ENCODE measurements at places on chromosomes 5 and 9. TPM values are rescaled to one million over a fixed set of nuclear protein-coding genes. Genes with fewer than 3 reads are reported as not detected.

DNA sequence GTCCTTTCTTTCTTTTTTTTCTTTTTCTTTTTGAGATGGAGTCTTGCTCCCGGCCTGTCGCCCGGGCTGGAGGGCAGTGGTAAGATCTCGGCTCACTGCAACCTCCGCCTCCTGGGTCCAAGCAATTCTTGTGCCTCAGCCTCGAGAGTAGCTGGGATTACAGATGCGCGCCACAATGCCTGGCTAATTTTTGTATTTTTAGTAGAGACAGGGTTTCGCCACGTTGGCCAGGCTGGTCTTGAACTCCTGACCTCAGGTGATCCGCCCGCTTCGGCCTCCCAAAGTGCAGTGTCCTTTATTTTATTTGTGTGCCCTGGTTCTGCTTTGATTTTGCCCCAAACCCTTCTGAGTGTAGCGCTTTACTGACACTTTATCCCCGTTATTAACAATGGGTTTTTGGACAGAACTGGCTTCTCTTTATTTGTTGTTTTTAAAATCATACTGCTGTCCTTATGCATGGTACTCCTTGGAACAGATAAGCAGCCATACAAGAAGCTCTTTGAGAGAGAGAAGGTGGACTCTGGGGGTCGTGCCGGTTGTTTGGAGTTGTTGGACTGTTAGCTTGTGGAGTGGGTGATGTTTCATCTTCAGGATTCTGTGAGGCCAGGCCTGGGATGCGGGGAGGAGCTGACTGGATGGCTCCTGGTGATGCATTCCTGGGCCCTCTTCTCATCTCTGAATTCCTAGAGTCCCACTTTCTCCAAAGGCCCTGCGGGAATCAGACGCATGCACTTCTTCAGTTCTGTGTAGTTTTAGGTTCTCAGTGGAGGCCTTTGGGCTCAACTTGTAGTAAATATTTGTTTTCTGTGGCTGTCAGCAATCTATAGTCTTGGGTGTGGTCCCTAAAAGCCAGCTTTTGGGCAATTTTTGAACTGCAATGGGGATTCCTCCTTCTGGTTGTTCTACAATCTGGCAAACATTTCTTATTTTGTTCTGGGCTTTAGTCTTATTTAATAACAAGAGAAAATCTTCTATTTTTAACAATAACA, 47.8 kb downstream of the PTTG1 start:
- DNase-seq = no peak

DNA sequence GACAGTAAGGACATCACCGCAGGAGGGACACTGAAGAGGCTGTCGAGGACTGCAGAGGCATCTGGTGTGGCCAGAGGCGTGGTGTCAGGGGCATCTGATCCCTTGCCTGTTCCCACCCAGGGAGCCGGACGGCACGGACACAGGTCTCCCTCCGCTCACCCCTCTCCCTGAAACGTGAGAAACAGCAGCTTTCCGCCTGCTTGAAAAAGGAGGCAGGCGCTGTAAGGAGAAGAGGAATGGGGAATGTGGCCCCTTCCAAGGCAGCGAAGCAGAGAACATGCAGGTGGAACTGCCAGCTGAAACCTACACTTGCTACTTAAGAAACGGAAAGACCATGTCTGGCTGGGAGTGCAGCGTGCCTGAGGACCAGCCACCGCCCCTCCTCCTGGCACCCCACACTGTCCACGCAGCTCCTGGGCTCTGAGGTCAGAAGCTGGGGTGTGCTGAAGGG, 176.2 kb downstream of the GAPVD1 start:
- peak; percentile 33 for DNase-seq

DNA sequence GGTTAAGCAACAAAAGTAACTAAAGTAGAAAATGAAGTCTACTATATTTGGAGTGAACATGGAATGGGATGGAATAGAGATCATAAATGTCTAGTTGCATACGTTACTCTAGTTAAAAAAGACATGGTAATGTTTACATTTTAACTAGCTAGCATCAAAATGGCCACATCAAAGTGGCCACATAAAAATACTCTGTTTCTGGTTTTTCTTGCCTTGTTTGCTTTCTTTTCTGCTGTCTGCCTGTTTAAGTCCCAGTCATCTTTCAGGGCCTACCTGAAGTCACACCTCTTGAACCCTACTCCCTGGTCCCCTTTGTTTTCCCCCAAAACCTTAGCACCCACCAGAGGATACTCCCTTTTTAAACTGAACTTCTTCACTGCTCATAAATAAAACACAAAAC, 6.4 kb upstream of the KIF2A start:
- DNase-seq = no peak

DNA sequence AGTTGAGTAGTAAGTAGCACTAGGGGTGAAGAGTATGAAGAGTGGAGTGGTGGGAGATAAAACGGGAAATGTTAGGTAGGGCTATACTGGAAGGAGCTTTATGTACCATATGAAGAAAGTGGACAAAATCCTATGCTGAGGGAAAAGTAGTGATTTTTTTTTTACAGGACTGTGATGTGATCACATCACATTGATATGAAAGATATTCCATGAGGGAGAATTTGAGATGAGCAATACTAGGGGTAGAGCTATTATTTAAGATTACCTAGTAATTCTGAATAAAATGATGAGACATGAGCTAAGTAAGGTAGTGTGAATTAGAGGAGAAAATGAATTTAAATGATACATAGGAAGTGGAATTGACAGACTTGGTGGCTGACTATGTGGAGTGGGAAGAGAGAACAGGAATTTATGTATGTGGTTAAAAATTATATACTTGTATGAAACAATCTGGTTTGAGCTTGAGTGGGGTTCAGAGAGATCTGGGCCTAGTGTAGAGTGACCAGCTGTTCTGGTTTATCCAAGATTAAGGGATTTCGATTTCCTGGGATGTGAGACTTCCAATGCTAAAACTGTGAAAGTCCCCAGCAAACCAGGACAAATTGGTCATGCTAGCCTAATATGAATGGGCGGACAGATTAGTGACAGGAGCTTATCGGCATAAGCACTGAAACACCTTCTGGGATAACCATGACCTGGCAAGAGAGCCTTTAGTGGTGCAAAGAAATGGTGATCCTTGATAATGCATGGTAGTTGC, 29.3 kb upstream of the STOM start:
- no peak for DNase-seq

DNA sequence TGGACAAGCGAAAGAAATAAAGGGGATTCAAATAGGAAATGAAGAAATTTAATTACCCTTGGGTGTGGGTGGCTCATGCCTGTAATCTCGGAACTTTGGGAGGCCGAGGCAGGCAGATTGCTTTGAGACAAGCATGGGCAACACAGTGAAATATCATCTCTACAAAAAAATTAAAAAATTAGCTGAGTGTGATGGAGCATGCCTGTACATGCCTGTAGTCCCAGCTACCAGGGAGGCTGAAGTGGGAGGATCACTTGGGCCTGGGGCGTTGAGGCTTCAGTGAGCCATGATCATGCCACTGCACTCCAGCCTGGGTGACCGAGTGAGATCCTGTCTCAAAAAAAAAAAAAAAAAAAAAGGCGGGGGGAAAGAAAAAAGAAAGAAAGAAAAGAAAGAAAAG, 4.0 kb upstream of the RCL1 start:
- no peak for DNase-seq

DNA sequence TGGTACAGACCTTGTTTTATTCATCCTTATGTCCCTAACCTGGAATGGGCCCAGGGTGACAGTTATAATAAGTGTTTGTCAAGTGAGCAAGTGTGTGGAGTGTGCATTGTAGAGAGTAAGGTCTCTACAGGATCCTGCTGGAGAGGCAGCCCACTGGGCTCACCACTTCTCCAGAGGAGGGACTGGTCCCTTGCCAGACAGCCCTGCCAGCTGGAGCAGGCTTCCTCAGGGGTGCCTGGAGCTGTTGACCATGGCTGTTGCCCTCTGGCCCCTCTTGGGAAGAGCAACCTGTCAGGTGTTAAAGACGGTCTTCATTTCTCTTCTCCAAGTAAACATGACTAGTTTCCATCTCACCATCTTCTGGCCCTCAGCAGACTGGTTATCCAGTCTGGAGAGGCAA, 20.0 kb downstream of the IRF1 start:
- no peak for DNase-seq

DNA sequence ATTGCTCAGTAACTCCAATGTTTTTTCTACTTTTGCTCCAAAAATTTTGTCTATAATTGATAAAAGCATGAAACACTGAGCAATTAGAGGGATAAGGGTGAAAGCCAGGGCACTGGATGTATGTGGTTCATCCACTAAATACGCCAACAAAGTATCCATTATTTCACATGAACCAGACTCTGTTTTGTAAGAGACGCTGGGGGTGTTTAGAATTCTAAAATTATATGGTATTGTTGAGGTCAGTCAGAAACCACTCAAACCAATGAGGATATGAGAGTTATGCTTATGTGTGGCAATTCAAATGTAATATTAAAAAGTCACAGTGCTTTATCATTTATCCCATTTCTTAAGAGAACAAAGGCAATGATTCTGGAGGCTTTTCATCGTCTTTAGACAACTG, 220.2 kb downstream of the EFNA5 start:
- no peak for DNase-seq

DNA sequence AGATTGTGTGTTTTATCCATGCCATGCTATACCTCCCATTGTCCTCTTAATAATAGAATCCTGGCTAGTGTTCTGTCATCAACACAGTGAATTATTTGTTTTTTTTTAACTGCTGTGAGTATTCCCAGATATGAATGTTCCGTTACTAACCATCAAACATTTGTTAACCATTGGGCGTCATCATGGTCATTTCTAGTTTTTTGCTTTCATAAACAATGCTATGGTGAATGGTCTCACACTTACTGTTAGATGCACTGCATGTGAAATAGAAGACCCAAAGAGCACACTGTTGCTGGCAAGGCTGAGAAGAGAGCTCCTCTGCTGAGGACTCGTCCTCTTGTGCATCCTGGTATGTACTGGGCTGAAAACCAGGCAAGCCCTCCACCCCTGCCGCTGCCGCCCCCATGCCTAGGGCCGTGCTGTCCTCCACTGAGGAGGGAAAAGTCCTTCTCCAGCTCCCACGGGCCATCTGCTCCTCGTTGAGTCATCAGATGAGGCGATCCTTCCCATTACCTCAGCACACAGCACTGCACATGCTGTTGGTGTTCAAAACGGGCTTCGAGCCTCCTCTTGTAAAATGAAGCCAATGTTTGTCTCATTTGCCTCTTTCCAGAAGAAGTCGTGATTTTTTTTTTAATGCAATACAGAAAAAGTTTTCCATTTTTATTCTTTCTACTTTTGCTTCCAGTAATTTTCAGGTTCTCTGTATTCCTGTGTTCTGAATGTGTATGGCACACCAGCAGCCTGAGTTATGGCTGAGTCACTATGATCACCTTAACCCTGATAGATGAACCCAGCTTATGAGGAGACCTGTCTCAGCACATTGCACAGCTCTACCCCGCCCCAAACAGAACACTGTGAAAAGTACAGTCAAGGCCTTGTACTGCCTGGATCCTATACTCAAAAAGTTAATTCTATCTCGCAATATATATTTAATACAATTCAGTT, 219.0 kb downstream of the AOPEP start:
- no peak for DNase-seq

- DNase-seq = no peak
These were observed 481.8 kb upstream of the ARRDC3 start for GRCh38 chr5:91864962-91865361.

DNA sequence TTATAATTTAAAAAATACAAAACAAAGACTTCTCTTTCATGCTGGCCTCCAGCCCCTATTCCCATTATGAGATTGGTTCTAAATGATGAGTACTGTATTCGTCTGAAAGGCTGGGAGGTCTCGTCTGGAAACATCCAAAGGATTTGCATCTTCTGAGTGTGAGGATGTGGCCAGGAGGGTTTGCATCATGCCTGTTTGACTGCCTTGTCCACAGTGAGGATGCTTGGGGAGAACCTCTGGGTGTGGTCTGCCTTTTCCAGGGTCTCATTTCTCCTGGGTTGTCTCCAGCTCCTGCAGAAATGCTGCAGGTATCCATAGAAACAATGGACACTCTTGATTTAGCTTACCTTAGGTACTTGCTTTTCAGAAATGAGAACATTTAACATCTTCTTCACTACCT, 26.4 kb upstream of the CXCL14 start:
- DNase-seq = no peak

DNA sequence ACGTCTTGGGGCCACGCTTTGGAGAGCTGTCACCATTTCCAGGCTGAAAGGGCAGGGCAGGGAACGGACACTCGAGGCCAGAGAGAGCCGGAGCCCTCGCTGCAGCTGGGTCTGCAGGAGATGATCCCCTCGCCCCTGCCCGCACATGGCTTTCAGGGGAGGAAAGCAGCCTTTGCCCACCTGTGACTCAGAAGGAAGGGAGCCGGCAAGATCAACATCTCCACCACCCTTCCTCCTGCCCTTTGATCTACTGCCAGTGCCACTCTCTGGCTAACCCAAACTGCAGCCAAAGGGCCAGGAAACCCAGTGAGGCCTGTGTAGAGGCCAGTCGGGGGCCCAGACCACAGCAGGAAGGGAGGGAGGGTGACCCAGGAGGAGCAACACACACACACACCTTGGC, 137.1 kb upstream of the ERCC6L2 start:
- DNase-seq = no peak

DNA sequence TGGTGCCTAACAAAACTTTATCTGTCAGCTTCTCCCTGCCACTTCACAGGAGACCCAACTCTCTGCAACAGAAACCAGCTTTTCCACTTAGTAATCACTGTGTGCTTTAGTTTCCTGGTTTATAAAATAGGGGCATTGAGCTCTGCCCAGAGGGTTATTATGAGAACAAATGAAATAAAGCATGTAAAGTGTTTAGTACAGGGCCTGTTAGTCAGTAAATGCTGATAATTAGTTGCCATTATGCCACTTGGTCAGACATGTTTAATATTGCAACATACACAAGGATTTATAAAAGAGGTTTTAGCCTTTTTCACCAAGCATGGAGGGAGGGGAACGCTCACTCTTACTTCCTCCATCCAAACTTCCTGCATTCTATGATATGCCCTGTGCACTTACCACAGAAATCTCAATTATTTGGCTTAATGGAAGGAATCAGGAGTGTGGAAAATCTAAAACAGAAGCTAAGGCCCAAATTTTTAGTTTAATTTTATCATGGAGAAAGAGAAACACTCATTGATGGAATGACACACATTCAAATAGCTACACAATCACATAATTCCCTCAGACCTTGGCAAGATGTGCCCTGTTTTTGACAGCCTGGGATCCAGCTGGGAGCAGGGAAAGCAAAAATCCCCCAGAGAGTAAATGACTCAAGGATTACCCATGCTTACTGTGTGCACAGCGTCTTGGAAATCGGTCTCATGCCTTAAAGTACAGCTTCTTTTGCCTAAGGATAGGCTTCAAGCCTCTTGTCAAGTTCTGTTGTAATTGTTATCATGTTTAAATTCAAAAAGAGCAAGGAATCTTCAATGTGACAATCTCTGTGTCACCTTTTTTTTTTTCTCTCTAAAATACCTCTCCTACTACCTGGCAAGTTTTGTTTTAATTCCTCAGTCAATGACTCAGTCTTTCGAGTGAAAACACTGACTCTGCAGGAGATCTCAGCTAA, 34.0 kb downstream of the ZNF474 start:
- no peak for DNase-seq

DNA sequence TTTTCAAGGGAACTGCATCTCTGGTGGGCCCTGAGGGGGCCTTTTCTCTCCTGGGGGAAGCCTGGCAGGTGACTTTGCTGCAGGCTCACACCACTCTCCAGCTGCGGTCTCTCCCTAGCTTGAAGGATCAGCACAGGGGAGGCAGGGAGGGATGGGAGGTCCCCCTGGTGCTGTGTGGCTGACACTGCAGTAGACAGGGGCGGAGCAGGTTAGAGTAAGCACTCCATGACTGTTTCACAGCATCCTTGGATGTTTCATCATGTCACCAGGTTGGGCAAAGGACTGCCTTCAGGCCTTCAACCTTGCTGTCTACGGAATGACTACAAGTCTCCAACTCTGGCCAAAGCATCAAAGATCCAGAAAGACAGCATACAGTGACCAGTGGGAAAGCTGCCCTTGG, 470.7 kb downstream of the CDK5RAP2 start:
- DNase-seq = no peak

Gene DND1
- polyA plus RNA-seq = not detected

Gene CSF1R
- polyA plus RNA-seq = 13.8 TPM

Gene IFNA13
- not detected for polyA plus RNA-seq

Gene LIX1
- 5.6 TPM for polyA plus RNA-seq

Measured in right renal cortex interstitium (tissue), 3 donors.